ENCODE measurements at places on chromosomes 2 and 18.

- no peak for DNase-seq
Observed at GRCh38 chr2:106353676-106354075, 114.5 kb downstream of the RGPD3 start.

GRCh38 chr2:15614545-15615300, 23.1 kb downstream of the DDX1 start:
- no peak for DNase-seq

DNA sequence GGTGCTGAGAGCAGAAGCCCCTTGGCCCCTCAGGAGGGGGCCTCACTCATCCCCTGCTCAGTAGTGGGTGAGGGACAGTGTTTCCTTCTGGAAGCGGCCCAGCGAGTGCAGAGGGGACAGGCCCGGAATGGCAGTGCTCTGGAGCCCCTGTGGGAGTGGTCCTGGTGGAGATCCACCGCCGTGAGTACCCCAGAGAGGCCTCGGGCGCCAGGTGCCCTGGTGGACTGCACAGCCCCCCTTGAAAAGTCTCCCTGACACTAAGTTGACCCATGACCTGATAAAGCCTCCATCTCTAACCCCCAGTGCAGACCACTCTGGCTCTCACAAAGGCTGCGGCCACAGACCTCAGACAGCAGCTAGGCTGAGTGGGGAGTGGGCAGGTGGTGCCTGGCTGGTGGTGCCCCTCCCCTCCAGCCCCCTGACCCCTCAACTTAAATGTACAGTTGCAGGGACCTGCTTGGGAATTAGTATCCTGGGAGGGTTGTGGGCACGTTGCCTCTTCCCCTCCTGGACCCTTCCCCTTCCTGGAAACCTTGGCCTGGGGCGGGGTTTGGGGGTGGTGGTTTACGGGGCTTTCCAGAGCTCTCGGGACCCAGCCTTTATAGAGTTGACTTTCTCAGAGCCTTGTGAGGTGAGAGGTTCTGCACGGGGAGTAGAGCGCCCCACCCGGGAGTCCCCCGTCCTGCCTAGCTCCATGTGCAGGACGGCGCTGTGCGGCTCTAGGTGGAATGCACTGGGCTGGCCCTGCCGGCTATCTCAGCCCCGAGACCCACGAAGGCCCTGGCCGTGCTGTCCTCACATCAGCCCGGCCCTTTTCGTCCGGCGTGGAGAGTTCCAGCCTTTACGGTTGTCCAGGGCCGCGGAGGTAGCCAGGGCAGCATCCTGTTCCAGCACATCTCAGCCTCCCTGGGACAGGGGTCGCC, 62.7 kb downstream of the RTP5 start:
- no peak for DNase-seq

- no peak for DNase-seq
Observed at GRCh38 chr2:98308532-98308931, 37.7 kb upstream of the CNGA3 start.

DNA sequence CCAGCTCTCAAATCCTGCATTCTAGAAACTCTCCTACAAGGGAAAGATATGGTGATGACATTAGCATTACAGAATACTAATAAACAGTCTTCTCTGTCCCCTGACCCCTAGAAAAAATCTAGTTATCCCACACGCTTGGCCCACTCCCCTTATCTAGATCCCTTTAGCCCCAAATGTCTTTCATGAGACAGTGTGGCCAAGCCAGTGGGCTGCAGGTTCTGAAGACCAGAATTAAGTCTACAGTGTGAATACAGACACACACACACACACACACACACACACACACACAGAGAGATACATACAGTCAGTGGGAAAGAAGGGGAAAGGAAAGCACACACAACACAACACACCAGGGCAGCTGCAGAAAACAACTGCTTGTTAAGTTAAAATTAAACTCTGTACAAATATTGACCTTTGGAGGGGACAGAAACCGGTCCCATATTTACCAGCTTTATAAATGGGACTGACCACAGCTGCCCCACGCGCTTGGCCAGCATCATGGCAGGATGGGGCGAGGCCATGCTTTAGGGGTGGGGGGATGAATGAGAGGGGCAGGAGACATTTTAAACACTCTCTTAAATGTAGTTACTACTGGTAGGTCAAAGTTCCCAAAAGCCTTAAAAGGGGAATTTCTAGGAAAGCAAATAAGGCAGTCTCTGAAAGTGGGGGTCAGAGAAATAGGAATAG, 49.1 kb downstream of the NHEJ1 start:
- DNase-seq = no peak

GRCh38 chr2:196988639-196989038, 62.1 kb upstream of the PGAP1 start:
- no peak for DNase-seq

DNA sequence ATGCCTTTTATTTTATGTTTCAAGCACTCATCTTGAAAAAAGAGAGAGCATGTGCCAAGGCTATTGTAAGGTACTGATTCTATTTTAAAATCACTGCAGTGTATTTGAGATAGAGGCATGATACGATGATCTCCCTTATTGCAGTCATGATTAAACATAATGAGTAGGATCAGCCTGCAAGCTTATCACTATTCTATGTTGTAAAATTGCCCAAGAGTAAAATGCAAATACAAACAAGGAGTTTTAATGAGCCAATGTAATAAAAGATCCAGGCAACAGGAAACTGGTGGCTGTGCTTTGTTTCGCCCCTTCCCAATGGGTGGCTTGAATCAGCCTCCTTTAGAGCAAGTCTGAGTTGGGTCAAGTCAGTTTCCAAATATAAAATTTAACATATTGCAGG, 116.4 kb upstream of the RBMS1 start:
- DNase-seq = no peak

GRCh38 chr2:195538937-195539336, 118.1 kb upstream of the SLC39A10 start:
- no peak for DNase-seq

- DNase-seq = no peak
Observed at GRCh38 chr2:85976106-85976920, 87.5 kb upstream of the ST3GAL5 start.

GRCh38 chr2:181462033-181462432, 4.8 kb downstream of the ITGA4 start:
- no peak for DNase-seq

- no peak for DNase-seq
Observed at GRCh38 chr18:51361130-51361860, 163.8 kb upstream of the MEX3C start.

- DNase-seq = no peak
Observed at GRCh38 chr2:142714600-142714999, 162.9 kb upstream of the KYNU start.

Data from activated T-helper 1 cell treated with anti-CD3 and anti-CD28 coated beads, Interleukin-2, amount 50 U/mL, for 16 hours (primary cell).